Activated CD4-positive, alpha-beta T cell treated with anti-CD3 and anti-CD28 coated beads, Interleukin-2, amount 10 ng/mL, durations not matched to agents 24 days and 14 days (primary cell): ENCODE measurements at places on chromosomes 12 and 14.

GRCh38 chr12:52495389-52495788 lies 2.3 kb upstream of the KRT6A start:
- H3K4me1 ChIP-seq = no peaks in the 10 kb centered on the region
- H3K36me3 ChIP-seq = no peaks in the 10 kb centered on the region
- no peak overlapping the region for H3K27ac ChIP-seq
- H3K27me3 ChIP-seq = peaks cover 17% of the 10 kb centered on the region
- H3K4me3 ChIP-seq = no peak overlapping the region

DNA sequence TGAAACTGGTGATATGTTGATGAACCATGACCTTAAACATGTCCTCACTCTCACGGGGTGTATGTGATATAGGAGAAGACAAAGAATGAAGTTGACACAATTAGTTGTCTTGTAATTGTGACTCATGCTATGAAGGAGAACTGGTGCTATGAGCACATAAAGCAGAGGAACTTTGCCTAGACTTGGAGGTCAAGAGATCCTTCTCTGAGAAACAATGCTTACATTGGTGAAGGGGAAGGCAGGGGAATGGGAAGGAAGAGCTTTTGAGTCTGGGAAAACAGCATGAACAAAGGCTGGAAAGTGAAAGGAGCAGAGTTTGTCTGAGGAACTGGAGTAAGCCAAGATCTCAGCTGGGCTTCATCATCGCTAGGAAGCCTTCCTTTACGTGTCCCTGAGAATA lies 83.2 kb downstream of the MYRFL start:
- H3K36me3 ChIP-seq = no peaks in the 10 kb centered on the region
- peaks cover 4% of the 10 kb centered on the region for H3K27me3 ChIP-seq
- H3K27ac ChIP-seq = no peak overlapping the region
- DNase-seq = no peak
- H3K4me1 ChIP-seq = no peaks in the 10 kb centered on the region

DNA sequence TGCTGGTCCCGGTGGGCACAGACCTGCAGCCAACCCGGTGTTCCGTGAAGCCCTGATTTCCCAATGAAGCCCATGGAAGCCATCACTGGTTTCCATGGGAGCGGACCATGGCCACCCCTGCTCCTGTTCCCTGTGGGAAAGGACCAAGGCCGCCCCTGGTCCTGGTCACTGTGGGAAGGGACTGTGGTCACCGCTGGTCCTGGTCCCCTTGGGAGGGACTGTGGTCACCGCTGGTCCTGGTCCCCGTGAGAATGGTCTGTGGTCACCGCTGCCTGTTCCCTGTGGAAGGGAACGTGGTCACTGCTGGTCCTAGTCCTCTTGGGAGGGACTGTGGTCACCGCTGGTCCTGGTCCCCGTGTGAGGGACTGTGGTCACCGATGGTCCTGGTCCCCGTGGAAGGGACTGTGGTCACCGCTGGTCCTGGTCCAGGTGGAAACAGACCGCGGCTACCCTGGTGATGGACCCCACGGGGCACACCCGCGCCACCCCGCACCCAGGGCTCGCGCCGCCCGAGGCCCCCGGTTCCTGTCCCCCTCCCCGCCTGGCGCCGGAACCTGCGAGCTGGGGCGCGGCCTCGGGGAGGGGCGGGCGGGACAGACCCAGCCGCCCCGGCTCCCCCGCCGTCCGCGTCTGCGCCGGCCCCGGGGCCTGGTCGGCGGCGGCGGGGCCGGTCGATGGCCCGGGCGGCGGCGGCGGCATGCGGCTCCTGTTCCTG lies at the start of gene GLT1D1:
GLT1D1 (plus strand) TSS at position 594 of the 715 bp plus-strand sequence; CDS start at position 698, 104 bp downstream.
- peaks cover 27% of the 10 kb centered on the region for H3K27me3 ChIP-seq
- no peak for DNase-seq
- H3K4me3 ChIP-seq = peak within 1 kb of the TSS; percentile 55
- peaks cover 2% of the 10 kb centered on the region for H3K36me3 ChIP-seq

DNA sequence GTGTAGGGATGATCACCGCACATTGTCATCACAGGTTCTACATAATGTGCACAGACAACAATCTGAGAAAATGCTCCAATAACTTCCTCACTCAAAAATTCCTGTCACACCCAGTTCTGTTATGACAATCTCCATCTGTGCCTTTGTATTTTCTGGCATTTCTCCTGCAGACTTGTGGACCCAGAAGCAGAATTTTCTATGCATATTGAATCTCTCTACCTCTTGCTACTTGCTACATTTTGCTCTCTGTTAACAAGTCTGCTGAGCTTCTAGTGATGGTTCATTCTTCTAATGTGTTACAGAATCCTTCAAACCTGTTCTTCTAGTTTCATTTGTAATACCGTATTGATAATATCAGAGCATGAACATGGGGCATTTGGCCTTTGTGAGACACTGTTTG lies 127.8 kb upstream of the PTPRQ start:
- no peak overlapping the region for H3K27ac ChIP-seq
- no peaks in the 10 kb centered on the region for H3K4me1 ChIP-seq
- no peak overlapping the region for H3K4me3 ChIP-seq
- no peak for DNase-seq
- H3K27me3 ChIP-seq = no peaks in the 10 kb centered on the region

DNA sequence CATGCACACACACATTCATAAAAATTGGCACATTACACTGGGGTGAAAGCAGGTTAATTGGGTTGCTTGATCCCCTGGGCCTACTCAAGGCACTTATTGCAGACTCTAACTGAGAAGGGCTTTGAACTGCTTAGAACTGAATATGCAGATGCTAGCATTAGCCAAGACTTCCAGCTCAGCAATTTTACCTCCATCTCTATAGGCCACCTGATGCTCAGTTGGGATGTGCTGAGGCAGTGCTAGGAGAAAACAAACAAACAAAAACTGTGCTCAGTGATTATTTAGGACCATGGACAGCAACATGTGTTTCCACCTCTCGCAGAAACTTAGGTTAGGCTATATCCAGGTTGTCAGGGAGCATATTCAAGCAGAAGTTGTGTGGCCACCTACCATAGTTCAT lies 124.8 kb upstream of the WSCD2 start:
- no peaks in the 10 kb centered on the region for H3K36me3 ChIP-seq
- H3K27me3 ChIP-seq = no peaks in the 10 kb centered on the region
- no peak overlapping the region for H3K4me3 ChIP-seq
- no peaks in the 10 kb centered on the region for H3K4me1 ChIP-seq
- no peak overlapping the region for H3K27ac ChIP-seq

GRCh38 chr12:21818627-21819026 lies 44.1 kb upstream of the KCNJ8 start:
- H3K27ac ChIP-seq = no peak overlapping the region
- no peaks in the 10 kb centered on the region for H3K4me1 ChIP-seq
- no peaks in the 10 kb centered on the region for H3K27me3 ChIP-seq
- no peak for DNase-seq
- no peaks in the 10 kb centered on the region for H3K36me3 ChIP-seq
- no peak overlapping the region for H3K4me3 ChIP-seq

GRCh38 chr14:23380197-23380914 lies 3.5 kb downstream of the CMTM5 start:
- no peaks in the 10 kb centered on the region for H3K36me3 ChIP-seq
- no peak overlapping the region for H3K4me3 ChIP-seq
- DNase-seq = no peak
- no peaks in the 10 kb centered on the region for H3K4me1 ChIP-seq

- DNase-seq = no peak
- H3K27ac ChIP-seq = no peak overlapping the region
- H3K27me3 ChIP-seq = peaks cover 1% of the 10 kb centered on the region
- no peak overlapping the region for H3K4me3 ChIP-seq
- no peaks in the 10 kb centered on the region for H3K36me3 ChIP-seq
These were observed 155.7 kb upstream of the C14orf180 start for GRCh38 chr14:104423701-104424405.

DNA sequence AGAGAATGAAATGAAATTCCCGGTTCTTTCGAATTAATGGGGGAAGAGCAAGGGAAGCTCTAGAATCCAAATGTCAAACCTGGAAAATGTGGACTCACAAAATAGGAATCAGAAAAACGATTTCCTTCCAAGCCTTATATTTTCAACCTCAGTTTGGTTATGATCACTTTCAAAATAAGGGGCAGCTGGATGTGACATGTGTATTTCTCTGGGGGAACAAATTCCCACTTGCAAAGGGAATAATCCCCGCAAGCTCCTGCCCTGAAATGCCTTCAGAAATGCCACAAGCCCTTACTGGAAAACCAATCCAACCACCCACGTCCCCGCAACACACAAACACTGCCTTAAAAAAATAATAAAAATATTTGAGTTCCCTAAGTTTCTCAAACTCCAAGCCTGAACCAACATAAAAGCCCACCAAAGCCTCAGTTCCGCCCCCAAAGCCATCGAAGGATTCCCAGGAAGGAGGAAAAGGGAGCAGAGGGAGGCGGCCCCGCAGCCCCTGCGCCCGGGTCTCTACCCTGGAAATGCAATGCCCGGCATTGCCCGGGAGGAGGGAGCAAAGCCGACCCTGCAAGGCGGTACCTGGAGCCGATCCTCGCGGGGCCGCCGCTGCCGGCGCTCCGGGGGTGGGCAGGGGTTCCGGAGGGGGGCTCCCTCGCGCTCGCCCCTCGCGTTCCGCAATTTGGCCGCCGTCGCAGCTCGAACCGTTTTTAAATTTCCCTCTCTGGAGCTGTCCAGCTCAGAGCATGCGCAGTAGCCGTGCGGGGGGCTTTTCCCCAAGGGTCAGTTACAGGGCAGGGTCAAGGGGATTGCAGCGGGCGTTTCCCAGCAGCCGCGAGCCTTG lies at the start of gene FOXN4:
FOXN4 (minus strand) TSS at position 751 of the 847 bp plus-strand sequence. CDS start 963 bp downstream, outside the sequence.
- peaks cover 66% of the 10 kb centered on the region for H3K27me3 ChIP-seq
- H3K4me1 ChIP-seq = peaks cover 8% of the 10 kb centered on the region
- no peaks in the 10 kb centered on the region for H3K36me3 ChIP-seq
- DNase-seq = no peak

DNA sequence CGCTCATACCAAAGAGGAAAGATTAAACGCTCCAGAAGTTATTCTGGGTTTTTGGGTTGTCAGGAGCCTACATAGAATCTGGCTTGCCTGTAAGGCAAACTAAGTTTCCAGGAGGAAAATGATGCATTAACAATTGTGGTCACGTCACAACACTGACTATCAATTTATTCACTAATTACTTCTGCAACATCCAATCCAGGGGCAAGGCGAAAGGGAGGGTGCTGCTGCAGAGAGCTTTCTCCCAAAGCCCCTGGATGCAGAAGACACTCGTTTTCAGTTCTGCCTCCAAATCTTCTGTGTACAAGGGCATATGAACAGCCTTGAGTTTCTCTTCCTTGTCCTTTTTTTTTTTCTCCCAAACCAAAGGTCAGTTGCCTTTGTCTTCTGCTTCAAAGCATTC lies 10.5 kb upstream of the SRRM4 start:
- no peak for DNase-seq
- no peaks in the 10 kb centered on the region for H3K4me1 ChIP-seq
- no peak overlapping the region for H3K27ac ChIP-seq
- H3K36me3 ChIP-seq = no peaks in the 10 kb centered on the region
- H3K4me3 ChIP-seq = no peak overlapping the region

DNA sequence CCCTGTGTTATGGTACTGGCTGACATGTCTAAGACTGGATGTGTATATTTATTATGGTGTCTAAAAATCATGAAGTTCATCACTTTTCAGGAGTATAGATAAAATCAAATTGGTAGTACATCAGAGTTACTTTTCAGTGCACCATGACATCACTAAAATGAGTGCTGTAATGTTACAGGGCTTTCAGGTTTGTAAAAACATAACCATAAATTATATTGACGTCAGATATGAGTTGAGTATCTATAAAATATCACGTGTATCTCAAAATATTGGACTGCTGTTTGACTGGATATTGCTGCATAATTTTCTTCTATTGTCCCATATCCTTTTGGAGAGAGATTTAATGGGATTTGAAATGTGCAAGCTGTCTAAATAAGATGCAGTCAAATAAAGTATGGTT lies 22.0 kb downstream of the NAA30 start:
- no peak for DNase-seq
- H3K4me3 ChIP-seq = no peak overlapping the region
- H3K36me3 ChIP-seq = peaks cover 26% of the 10 kb centered on the region
- no peaks in the 10 kb centered on the region for H3K27me3 ChIP-seq
- peaks cover 4% of the 10 kb centered on the region for H3K4me1 ChIP-seq

GRCh38 chr12:126819554-126819953 lies 1447.4 kb upstream of the TMEM132C start:
- no peaks in the 10 kb centered on the region for H3K27me3 ChIP-seq
- no peaks in the 10 kb centered on the region for H3K36me3 ChIP-seq
- no peak overlapping the region for H3K4me3 ChIP-seq
- H3K4me1 ChIP-seq = no peaks in the 10 kb centered on the region
- H3K27ac ChIP-seq = no peak overlapping the region
- no peak for DNase-seq

GRCh38 chr14:95981965-95982364 lies 57.2 kb upstream of the C14orf132 start:
- no peaks in the 10 kb centered on the region for H3K36me3 ChIP-seq
- DNase-seq = no peak
- no peak overlapping the region for H3K27ac ChIP-seq
- no peak overlapping the region for H3K4me3 ChIP-seq
- peaks cover 16% of the 10 kb centered on the region for H3K27me3 ChIP-seq

DNA sequence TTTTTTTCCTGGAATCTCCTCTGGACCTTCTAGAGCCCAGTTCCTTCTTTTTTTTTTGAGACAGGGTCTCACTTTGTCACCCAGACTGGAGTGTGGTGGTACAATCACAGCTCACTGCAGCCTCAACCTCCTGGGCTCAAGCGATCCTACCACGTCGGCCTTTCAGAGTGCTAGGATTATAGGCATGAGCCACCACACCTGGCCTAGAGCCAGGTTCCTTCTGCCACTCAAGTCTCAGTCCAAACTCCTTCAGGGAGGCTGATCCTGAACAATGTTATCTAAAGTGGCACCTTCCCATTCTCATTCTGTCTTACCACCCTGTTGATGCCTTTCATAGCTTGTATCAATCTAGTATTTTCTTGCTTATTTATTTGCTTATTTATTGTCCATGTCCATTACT lies 22.3 kb upstream of the ELK3 start:
- H3K4me1 ChIP-seq = peaks cover 10% of the 10 kb centered on the region
- peaks cover 14% of the 10 kb centered on the region for H3K36me3 ChIP-seq
- no peak overlapping the region for H3K4me3 ChIP-seq
- H3K27ac ChIP-seq = no peak overlapping the region

DNA sequence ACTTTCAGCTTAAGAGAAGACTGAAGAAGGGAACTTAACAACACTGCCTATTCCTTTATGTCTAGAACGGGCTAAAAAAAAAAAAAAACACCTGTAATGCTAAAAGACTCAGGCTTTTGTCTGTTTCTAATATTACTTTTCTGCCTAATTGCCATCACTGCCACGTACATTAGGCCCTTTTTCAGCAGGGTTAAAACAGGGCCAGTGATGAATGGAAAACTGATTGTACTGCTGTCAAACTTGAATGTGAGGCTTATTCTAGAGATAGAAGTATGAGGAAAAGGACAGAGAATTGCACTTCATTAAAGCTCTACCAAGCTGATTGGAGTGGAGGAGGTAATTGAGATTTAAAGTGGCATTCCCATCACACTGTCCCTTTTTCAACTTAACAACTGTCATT lies 535.8 kb downstream of the PRKD1 start:
- no peaks in the 10 kb centered on the region for H3K36me3 ChIP-seq
- H3K4me3 ChIP-seq = no peak overlapping the region
- no peak for DNase-seq
- no peaks in the 10 kb centered on the region for H3K4me1 ChIP-seq
